ENCODE measurements at places on chromosomes 5 and 9.

DNA sequence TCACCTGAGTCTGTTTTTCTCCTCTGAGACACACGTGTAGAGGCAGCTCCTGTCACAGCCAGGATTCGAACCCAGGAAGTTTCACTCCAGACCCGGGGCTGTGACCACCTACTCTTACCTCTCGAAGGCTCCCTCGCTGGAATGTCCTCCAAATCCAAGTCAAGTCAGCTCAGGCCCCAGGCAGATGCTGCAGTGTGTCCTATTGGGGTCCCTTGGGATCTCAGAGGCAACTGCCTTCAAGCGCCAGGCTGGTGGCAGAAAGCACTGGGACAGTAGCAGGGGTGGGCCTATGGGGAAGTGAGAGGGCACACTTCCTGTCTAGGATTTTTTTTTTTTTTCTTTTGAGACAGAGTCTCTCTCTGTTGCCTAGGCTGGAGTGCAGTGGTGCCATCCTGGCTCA is 762 bp upstream of the ST6GALNAC4 start:
- no peak for DNase-seq

- DNase-seq: no peak
These were observed 8.4 kb downstream of the FNBP1 start for GRCh38 chr9:130034570-130034969.

DNA sequence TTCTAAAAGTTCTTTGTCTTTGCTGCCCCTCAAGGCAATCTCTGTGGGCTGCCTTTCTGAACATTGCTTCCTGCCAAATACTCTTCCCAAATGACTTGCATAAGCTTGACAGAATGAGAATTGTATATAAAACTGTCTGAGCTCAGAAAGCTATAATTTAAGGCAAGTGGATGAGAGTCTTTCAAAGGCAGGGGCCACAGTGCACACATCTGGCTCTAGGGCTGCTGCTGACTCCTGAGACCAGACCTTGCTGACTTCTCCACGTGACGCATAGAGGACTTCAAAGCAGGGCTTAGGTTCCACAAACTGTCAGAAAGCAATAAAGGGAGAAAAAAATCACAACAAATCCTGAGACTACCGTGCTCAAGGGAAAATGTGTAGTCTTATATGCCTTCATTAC is 79.4 kb upstream of the DIRAS2 start:
- no peak for DNase-seq

- DNase-seq: no peak
These were observed 187.1 kb downstream of the ELAVL2 start for GRCh38 chr9:23638837-23639426.

DNA sequence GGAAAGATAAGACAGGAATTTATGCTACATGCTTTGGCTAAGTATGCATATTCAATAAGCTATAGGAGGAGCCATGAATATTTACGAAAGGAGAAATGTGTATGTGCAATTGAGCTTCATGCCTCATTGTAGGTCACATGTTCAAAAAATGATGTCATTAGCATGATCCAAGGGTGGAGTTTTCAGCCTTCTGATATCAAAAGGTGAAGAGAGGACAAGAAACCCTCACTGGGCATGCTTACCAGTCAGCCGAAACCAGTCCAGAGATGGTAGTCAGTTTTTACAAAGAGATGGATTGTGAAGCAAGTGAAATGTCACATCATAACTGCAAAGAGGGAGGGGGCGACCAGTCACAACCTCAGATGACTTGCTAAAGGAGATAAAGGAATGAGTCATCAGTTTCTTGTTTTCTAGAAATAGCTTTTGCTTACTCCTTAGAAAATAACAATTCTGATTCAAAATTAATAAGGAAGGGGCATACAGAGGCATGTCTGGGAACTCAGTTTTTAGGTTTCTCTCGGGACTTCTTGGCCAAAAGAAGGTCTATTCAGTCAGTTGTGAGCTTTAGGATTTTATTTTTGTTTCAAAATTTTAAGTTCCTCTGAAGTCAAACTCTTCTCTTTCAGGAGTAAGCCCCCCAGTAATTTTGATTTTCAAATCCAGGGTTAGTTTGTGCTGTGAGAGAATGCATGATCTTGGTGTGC is 1067.8 kb upstream of the EDIL3 start:
- DNase-seq: no peak

DNA sequence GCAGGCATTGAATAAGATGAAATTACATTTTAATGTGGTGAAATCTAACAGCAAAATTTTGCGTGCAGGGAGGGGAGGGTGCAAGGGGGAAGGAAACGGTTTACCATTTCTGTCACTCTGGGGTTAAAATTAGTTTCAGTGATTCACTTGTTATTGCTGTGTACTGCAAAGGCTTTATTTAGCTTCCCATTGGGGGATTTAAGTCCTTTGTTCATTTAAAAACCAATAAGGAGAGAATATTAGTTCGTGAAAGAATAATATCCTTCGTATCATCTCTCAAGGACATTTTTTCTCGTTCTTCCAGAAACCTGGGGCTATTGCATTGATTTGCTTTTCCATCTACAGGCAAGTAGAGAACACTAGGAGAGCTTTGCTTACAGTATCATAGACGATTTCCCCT is 667.8 kb upstream of the RGMB start:
- DNase-seq: no peak

DNA sequence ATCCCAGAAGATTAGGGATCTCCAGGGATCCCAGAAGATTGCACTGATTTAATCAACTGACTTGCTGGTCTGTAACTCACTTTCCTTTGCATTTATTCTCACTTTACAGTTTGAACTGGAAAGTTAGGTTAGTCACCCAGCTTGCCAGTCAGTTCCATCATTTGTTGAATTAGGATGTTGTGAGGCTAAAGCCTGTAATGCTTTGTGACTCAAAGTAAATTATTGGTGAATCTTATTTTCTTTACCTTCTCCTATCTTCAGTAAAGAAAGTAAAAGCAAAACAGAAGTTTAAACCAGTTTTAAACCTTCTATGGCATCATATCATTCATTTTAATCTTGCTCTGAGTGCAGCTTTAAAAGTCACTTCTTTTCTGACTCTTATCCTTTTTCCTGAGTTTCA is 85.8 kb downstream of the SLC44A1 start:
- no peak for DNase-seq

DNA sequence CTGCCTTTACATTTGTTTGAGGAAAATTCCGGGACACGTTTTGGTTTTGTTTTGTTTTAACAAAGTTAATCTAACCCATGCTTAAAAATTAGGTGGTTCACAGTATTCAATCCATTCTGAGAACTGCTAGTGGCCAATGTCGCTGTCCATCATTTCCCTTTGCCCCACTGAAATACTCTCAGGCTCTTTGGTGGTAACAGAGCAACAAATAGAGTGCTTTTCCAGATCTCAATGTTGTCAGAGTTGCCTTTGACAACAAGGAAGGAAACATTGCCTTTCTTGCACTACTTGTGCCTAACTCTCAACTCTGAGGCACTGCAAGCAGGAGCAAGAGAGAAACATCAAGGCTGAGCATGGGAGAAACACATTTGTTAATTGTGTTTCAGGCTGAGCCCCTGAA is 154.0 kb downstream of the MCTP1 start:
- DNase-seq: no peak

GRCh38 chr5:72245546-72245945 is 74.5 kb downstream of the MRPS27 start:
- no peak for DNase-seq

- DNase-seq: no peak
These were observed 127.9 kb downstream of the ADAMTS2 start for GRCh38 chr5:179217356-179217755.

GRCh38 chr9:98146101-98146991 is 27.3 kb upstream of the TRIM14 start:
- no peak for DNase-seq

- DNase-seq: no peak
These were observed 70.1 kb upstream of the SMIM23 start for GRCh38 chr5:171715551-171715950.

DNA sequence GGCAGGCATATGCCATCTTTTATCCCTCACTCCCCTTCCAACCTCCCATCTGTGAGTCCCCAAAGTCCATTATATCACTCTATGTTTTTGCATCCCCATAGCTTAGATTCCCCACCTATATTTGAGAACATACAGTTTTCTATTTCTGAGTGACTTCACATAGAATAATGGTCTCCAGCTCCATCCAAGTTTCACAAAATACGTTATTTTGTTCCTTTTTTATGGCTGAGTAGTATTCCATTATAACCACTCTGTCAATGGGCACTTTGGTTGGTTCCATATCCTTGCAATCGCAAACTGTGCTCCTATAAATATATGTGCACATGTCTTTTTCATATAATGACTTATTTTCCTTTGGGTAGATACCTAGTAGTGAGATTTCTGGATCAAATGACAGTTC is 178.6 kb downstream of the GAS1 start:
- no peak for DNase-seq

GRCh38 chr5:18380729-18381362 is 746.6 kb downstream of the TAF11L14 start:
- no peak for DNase-seq

DNA sequence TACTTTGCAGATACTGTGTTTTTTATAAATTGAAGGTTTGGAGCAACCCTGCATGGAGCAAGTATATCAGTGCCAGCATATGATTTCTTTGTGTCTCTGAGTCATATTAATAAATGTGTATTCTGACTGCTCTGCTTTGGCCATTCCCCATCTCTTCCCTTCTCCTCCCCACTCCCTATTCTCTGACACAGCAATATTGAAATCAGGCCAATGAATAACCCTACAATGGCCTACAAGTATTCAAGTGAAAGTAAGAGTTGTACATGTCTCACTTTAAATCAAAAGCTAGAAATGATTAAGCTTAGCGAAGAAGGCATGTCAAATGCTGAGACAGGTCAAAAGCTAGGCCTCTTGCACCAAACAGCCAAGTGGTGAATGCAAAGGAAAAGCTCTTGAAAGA is 82.2 kb upstream of the TLX3 start:
- no peak for DNase-seq

- no peak for DNase-seq
These were observed 468.5 kb downstream of the TAF11L14 start for GRCh38 chr5:18102733-18103132.

- DNase-seq: no peak
These were observed 77.4 kb downstream of the SEC61B start for GRCh38 chr9:99299211-99300102.

DNA sequence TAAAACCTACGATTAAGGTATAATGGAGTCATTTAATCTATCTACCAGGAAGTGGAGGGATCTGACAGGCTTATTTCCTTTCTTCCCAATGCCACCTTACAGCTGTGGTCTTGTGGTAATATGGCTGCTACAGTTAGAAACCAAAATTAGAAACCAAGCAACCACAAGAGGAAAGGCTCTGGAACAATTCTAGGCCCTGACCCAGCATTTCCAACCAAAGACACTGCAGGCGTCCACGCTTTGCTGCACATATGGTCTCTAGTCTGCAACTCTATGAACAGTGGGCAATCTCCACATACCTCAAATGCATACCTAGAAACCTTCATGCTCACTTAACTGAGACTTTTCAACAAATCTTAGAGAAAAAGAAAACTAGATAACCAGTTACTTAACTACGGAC is 339.1 kb downstream of the NFIB start:
- no peak for DNase-seq

DNA sequence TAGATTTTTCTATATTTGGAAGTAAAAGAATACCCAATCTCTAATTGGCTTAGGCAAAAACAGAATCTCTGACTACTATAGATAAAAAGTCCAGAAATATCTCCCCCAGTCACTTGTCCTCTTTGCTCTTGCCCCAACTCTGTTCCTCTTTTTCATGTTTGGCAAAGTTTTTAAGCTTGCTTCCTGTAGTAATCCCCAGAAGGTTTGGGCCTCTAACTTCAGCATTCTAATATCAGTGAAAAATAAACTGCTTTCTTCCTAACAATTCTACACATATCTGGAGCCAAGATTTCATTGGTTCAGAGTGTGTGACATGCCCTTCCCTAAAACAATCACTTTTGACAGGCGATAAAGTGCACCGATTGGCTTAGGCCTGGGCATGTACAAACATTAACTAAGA is 1680.3 kb downstream of the MAT2B start:
- DNase-seq: no peak

- no peak for DNase-seq
These were observed 744.8 kb downstream of the KCTD16 start for GRCh38 chr5:144915452-144915851.

DNA sequence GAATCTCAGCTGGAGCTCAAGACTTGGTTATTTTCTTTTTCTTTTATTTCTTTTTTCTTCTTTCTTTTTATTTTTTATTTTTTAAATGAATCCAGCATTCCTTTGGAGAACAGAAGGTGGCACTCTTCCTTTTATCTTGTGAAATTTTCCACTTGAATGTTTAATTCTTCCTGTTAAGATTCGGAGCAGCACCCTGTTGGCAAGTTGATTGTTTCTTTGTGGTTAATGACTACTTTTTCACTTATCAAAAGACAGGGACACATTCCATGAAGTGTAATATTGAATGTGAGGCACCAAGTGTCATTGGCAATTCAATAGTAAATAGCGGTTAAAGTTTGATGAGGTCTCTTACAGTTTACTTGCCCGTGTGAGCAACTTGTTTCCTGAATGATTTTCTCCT is 240.5 kb upstream of the CHD1 start:
- no peak for DNase-seq

GRCh38 chr5:72518001-72518683 is 10.9 kb upstream of the ZNF366 start:
- DNase-seq: no peak

- no peak for DNase-seq
These were observed 381.2 kb upstream of the PDE4D start for GRCh38 chr5:60274747-60275146.

DNA sequence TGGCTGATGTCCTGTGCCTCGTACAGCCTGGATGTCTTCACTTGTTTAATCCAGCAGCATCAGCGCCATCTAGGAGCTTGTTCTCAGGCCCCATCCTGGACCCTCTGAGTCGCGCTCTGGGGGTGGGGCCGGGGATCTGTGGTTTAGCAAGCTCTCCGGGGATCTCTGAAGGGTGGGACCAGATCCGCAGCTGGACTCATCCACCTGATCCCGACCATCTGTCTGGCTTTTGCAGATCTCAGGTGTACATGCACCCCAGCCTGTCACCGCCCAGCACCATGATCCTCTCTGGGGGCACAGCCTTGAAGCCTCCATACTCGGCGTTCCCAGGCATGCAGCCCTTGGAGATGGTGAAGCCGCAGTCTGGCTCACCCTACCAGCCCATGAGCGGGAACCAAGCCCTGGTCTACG is 15.1 kb upstream of the POMT1 start:
- no peak for DNase-seq

DNA sequence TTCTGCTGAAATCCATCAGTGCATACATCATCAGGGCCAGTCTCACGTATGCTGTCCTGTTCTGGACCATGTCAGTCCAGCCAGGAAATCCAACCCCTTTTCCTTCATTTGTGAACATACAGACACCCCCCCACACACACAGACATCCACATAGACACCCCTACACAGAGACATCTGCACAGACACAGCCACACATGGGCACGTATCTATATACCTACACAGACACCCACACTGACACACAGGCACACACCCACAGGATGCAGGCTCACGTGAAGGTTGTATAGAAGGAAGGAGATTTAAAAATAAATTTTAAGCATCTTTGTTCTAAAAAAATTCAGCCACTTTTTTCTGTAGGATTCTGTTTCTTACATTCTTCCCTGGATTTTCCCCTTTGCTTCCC is 325.6 kb downstream of the SLIT3 start:
- DNase-seq: no peak

Measured in stimulated activated CD4-positive, alpha-beta T cell treated with anti-CD3 and anti-CD28 coated beads, Interleukin-15, amount 100 ng/mL, for 1 hour (primary cell).